NCI-H1417 (cell line): ENCODE measurements at places on chromosomes 13 and 19.

DNA sequence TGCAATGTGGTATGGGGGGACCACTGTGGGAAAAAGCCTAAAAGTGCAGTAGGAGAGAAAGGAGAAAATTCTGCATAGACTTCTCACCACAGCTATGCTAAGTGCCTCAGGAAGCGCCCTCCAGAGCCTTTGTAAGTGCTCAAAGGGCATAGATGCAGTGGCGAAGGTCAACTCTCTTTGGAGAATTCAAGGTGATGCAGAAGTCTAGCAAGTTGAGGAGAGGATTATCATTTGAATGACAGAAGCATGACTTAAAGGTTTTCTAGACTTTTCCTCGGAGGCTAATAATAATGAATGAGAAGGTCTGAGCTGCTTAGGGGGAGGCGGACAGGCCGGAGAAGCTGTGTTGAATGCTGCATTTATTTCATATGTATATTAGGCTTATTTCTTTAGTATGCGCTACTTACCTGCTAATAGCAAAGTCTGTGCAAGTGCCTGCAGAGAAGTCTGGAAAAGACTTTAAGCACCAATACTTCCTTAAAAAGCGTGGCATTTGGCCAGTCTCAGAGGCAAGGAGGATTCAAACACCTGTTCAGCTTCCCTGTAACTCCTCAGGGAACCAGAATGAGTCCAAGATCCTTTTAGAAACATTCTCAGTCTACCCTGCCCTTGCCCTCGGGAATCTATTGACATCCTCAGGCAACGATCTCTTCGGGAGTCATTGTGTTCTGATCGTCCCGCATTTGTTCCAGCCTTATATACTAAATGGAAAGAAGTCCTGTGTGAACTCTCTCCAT lies 56.2 kb downstream of the FLT1 start:
- DNase-seq: no peak

- DNase-seq: no peak
Observed at GRCh38 chr13:61276401-61276800, 139.2 kb downstream of the PCDH20 start.

DNA sequence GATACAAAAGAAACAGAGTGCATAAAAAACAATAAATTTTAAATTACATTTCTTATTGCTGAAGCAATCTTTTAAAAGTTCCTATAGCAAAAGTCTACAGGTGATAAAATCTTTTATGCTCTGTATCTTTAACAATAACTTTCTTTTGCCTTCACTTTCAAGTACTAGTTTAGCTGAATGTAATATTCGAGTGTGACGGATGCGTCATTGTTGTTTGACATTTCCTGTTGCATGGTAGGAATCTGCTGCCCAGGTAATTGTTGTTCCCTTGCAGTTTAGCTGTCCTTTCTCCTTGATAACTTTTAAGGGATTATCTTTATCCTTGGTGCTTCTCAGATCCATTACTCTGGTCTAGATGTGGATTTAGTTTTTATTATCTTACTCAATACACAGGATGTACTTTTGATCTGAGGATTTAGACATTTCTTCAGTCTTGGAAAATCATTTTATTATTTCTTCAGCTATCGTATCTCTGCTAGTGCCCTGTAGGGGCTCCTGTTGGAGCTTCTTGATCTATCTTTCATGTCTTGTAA lies 2.1 kb upstream of the CPB2 start:
- no peak for DNase-seq

- DNase-seq: no peak
Observed at GRCh38 chr13:40596484-40596883, 70.0 kb downstream of the FOXO1 start.

- no peak for DNase-seq
Observed at GRCh38 chr13:79716191-79716590, 235.2 kb downstream of the NDFIP2 start.

GRCh38 chr19:54478677-54479266 lies 5.7 kb upstream of the CDC42EP5 start:
- peak; percentile 37 for DNase-seq

DNA sequence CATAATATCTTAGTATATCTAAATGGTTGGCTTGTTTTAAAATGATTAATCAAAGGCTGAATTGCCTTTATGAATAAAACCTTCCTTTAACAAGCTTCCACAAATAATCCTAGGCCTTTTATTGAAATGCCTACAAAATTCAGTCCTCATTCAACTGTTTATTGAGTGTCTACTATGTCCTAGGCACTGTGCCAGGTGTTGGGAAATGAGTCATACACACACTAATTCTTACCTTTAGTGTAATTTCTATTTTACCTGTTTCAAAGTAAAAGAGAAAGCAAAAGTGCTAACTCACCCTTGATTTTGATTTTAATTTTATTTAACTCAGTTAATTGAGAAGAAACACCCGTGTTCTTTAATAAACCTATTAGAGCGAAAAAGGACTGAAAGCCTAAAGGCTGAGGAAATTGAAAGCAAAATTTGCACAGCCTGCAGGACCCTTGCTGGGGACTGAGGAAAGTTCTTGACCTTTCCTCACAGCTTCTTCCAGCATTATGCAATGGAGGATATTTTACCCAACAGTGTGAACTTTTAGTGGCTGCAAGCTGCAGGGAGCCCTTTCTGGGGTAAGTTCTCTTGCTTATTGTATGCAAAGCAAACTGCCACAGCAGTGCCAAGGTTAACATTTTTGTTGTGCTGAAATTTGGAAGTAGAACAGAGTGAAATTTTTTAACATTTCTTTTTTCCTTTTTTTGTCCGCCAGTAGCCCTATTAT lies 83.1 kb downstream of the B3GLCT start:
- no peak for DNase-seq

DNA sequence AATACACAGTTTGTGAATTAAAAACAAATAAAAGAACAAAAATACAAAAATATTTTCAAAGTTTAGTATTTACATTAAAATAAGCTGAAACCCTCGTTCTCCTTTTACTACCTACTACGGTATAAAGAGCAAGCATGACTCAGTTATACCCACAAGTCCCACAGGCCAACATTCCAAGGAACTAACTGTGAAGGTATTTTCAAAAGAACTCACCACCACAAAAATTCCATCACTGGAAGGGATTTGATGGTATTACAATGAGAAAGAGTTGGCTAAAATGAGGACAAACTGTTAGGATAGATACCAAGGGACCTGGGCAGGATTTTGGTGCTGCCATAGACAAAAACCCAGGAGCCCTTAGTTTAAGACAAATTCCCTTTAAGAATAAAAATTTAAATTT lies 122.7 kb downstream of the TBC1D4 start:
- no peak for DNase-seq

- DNase-seq: no peak
Observed at GRCh38 chr19:35775046-35775297, 392 bp upstream of the ARHGAP33 start.

DNA sequence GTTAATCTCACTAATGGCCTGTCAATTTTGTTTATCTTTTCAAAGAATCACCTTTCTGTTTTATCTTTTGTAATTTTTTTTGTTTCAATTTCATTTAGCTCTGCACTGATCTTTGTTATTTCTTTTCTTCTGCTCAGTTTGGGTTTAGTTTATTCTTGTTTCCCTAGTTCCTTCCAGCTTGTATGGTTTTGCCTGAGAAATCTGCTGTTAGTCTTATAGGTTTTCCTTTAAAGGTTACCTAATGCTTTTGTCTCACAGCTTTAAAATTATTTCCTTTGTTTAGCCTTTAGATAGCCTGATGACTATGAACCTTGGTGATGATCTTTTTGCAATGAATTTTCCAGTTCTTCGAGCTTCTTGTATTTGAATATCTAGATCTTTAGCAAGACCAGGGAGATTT lies 1869.8 kb upstream of the PCDH20 start:
- no peak for DNase-seq

GRCh38 chr13:97881556-97881955 lies 71.9 kb upstream of the IPO5 start:
- DNase-seq: no peak

DNA sequence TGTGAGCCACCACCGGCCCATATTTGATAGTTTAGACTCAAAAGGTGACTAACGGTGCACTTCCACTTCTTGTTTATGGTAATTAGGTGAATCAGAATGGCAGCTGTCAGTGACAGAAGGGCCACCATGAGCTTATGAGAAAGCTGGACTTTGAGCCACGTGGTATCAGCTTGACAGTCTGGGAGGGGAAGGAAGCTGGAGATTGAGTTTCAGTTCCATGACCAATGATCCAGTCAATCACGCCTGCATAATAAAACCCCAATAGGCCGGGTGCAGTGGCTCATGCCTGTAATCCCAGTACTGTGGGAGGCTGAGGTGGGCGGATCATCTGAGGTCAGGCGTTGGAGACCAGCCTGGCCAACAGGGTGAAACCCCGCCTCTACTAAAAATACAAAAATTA lies 8.2 kb downstream of the EID2B start:
- DNase-seq: no peak

GRCh38 chr13:67119481-67119894 lies 110.6 kb downstream of the PCDH9 start:
- no peak for DNase-seq

DNA sequence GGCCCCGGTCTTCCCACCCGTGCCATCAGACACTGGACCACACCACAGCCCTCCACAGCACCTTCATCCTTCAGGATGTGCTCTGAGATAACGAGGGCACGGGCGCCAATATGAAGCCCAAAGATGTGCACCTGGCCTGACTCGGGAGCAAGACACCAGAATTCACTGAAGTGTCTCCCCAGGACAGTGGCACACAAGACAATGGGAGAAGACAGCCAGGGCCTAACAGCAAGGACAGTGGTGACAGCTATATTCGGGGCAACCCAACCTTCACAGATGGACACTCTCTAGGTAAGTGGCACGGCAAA lies 7.2 kb downstream of the DDX39A start:
- DNase-seq: no peak

GRCh38 chr13:110250258-110250891 lies 56.6 kb downstream of the COL4A1 start:
- no peak for DNase-seq

DNA sequence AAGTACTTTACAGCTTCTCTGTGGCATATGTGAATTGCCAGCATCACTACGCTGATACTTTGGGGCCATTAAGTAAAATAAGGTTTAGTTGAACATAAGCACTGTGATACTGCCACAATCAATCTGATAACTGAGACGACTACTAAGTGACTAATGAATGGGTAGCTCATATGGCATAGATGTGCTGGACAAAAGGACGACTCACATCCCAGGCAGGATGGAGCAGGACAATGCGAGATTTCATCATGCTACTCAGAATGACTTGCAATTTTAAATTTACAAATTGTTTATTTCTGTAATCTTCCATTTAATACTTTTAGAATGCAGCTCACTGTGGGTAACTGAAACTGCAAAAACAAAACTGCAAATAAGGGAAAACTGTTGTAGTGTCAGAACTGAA lies 13.6 kb downstream of the CCDC122 start:
- DNase-seq: no peak
